ENCODE measurements at places on chromosomes 6 and 20.

GRCh38 chr20:60516442-60516841, 558.2 kb downstream of the CDH26 start:
- no peak for DNase-seq

GRCh38 chr6:158170656-158171081, 2.5 kb downstream of the GTF2H5 start:
- DNase-seq: peak; percentile 63

- no peak for DNase-seq
Observed at GRCh38 chr6:36141091-36141490, 10.8 kb downstream of the MAPK13 start.

DNA sequence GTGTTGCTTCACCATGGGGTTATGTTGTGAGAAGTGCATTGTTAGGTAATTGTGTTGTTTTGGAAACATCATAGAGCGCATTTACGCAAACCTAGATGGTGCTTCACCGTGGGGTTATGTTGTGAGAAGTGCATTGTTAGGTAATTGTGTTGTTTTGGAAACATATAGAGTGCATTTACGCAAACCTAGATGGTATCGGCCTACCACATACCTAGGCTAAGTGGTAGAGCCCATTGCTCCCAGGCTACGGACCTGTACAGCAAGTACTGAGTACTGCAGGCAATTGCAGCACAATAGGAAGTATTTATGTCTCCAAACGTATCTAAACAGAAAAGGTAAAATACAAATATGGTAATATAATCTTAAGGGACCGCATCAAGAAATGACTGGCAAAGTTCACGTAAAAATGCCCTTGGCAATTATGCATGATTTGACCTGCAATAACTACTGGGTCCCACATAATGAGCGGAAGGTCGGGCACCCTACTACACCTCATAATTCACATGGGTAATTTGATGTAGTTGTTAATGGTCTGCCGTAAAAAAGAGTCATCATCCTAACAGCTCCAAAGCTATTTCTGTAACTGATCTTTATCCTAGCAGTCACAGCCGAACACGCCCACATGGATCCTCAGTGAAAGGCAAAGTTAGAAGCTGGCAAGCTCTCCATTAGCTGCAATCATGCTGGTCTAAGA, 76.0 kb downstream of the RSPH3 start:
- DNase-seq: no peak

- DNase-seq: no peak
Observed at GRCh38 chr20:56628015-56628872, 862 bp upstream of the TFAP2C start.

GRCh38 chr6:44806656-44807055, 419.1 kb downstream of the CDC5L start:
- no peak for DNase-seq

GRCh38 chr6:161584051-161584450, 310.2 kb upstream of the AGPAT4 start:
- DNase-seq: no peak

DNA sequence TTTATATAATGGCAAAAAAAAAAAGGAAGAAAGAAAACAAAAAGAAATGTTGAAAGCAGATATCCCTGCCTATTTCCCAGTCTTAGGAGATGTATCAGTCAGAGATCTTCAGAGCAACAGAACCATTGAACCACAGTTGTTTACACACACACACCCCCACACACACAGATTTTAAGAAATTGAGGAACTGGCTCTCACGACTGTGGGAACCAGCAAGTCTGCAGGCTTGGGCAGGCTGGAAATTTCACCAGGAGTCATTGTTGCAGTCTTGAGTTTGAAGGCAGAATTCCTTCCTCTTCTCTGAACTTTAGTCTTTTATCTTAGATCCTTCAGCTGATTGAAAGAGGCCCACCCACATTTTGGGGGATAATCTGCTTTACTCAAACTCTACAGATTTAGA, 380.9 kb downstream of the CDKAL1 start:
- DNase-seq: no peak

DNA sequence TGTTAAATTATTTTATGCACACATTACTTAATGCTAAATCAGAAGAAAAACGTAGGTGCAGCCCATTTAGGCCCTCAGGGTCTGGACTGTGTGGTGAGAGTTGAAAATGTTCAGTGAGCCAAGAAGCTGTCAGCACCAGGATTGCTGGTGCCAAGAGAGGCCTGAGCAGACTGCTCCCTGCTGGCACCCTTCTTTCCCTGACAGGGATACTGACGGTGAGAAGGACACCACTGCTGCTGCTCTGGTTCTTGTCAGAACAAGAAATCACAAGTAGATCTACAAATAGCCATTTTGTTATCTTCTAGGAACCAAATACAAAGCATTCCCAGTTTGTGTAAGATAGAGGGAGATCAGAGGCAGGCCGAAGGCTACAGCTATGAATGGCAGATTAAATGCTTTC, 48.7 kb upstream of the CRISP1 start:
- DNase-seq: no peak

GRCh38 chr6:106167096-106167814, 81.1 kb downstream of the PRDM1 start:
- no peak for DNase-seq

- DNase-seq: no peak
Observed at GRCh38 chr20:63696628-63697356, at the start of gene TNFRSF6B. TNFRSF6B (plus strand) TSS chr20:63696652; CDS start chr20:63696768, 116 bp downstream.

DNA sequence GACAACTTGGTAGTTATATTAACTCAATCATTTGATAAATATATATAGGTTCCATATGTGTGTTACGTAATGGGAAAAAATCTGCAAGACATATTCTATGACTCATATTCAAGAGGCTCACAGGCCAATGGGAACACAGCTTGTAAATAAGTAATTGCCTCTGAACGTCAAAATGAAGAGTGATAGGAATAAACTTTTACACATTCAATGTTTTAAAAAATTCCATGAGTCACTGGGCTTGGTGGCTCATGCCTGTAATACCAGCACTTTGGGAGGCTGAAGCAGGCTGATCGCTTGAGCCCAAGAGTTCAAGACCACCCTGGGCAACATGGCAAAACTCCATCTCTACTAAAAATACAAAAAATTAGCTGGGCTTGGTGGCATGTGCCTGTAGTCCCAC, 209.4 kb upstream of the MCHR2 start:
- DNase-seq: peak; percentile 87

- no peak for DNase-seq
Observed at GRCh38 chr20:33092361-33092760, 12.9 kb downstream of the BPIFB4 start.

DNA sequence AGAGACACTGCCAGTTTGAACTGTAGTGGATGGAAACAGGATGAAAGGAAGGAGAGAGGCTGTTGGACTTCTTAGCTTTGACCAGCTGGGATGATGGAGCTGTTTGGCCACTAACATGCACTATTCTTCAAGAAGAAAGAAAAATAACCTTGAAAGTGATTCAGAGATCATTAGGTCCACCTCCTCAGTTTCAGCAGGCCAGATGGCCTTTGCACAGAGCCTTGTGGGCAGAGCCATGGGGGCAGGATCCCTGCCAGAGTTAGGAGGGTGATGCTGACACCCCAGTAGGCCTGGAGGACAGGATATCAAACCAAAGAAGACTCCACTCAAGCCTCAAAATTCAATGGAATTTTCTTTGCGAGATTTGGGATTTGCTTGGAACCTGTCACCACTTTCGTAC, 74.5 kb upstream of the TMEM181 start:
- DNase-seq: no peak

DNA sequence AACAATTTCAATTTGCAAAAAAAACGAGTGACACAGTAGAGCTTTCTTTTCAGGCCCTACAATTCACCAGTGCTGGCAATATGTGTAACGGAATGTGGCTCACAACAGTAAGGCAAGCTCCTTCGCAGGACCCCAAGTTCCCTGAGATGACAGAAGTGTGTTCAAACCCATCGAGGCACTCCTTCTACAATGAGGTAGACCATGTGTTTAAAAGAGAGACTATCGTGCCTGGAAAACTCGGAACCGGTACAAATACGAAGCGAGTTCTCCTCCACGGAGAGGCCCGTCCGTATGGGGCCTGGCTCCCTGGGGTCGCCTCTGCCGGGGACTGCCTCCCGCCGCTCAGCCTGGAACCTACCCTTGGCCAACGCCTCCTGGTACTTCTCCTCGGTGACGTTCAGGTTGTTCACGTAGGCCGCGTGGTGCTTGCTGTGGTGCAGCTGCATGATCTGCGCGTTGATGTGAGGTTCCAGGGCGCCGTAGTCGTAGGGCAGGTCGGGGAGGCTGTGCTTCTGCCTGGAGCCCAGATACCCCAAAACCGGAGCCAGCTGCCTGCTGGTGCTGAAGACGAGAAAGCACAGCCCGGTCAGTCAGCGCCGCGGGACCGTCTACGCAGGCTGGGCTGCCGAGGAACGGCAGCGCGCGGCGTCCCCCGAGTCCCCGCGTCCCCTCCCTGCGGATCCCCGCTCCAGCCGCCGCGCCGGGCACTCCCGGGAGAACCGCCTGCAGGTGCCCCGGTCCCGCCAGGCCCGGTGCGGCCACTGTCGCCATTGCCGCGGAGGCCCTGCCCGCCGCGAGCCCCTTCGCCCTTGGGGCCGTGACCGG, 526 bp downstream of the SOD2 start:
- DNase-seq: no peak

DNA sequence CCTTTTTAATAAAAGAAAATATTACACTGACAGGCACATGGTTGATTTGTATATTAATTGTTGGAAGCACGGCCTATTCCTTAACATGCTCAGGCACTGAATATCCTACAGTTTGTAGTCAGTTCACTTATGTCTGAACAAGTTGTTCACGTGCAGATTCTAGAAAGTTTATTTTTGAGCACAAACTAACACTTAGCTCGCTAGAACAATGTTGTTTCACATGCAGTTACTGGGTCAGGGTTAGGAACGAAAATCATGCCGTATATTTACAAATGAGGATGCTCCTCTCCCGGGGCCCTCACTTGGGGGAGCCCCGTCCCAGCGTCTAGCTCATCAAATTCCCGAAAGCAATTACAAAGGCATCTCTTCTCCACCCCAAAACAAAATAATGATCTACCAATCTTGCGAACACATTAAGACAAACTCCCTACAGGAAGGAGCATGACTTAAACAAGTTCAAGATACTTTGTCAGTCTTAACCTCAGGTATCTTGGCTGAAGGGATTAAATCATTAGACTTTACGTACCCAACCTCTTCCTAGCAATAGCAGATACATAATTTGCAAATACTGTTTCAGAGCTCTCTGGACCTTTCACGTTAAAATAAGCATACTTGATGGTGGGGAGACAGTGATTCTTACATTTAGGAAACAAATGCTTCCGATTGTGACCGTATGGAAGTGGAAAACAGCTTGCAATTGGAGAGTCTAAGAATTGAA, 1.5 kb downstream of the MAP7 start:
- DNase-seq: no peak

GRCh38 chr6:133235221-133235620, 5.9 kb upstream of the EYA4 start:
- DNase-seq: no peak

DNA sequence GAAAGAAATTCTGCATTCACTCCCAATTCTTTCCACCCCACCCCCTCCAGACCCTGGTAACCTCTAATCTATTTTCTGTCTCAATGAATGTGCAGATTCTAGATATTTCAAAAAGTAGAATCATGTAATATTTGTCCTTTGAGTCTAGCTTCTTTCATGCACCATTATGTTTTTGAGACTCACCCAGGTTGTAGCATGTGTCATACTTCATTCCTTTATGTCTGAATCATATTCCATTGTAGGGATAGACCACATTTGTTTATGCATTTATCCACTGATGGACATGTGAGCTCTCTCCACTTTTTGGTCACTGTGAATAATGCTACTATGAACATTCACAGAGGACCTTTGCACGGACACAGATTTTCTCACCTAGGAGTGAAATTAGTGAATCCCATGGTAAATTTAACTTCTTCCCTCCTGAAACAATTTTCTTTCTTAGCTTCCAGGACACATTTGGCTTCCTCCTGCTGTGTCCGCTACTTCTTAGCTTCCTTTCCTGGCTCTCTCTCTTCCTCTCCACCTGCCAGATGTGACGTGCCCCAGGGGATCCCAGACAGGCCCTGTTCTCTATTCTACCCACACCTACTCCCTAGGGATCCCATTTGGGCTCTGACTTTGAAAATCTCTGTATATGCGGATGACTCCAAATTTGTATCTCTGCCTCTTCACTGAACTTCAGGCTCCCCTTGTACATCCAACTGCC, 24.1 kb upstream of the ARFGEF2 start:
- DNase-seq: peak; percentile 47

DNA sequence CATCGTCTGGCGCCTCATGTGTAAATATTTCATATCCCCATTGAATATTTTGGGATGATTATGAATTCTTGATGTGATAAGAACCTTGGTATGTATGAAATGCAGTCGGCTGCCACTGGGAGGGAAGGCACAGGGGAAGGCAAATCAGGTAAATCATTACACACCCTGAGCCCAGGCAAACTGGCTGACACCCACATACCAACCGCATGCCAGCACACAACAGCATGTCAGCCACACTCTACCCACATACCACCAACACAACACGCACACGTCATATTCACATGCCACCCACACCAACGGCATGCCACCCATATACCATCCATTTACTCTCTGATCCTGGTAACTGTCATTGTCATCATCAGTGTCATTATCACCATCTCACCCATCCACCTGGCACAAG, 28.3 kb upstream of the MDGA1 start:
- no peak for DNase-seq

DNA sequence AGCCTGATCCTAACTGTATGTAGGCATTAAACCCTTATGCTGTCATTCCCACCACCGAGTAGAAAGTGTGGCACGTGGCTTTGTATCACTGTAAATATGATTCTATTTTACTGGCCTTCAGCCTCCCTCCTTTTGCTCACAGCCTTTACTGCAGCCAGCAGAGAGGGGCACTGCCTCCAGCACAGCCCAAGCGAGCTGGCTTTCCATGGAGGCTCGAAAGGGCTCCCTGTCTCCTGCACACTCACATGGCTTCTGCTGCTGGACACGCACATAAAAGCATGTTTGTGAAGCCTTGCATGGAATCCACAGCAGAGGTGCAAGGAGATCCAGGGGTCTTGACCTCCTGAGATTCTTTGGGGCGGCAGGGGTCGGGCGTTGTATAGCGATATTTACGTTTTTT, 51.3 kb downstream of the RNASET2 start:
- no peak for DNase-seq

DNA sequence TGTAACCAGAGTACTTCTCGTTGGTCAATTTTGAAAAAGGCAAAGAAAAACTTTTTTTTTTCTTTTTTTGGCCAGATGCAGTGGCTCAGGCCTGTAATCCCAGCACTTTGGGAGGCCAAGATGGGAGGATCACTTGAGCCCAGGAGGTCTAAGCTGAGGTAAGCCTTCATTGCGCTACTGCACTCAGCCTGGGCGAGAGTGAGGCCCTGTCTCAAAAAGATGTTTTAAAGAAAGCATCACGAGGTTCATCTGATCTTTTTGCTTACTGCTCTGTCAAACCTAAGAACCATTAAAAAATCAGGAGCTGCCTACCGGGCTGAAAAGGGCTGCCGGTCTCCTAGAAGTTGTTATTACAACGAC, 607 bp downstream of the LYRM2 start:
- no peak for DNase-seq

DNA sequence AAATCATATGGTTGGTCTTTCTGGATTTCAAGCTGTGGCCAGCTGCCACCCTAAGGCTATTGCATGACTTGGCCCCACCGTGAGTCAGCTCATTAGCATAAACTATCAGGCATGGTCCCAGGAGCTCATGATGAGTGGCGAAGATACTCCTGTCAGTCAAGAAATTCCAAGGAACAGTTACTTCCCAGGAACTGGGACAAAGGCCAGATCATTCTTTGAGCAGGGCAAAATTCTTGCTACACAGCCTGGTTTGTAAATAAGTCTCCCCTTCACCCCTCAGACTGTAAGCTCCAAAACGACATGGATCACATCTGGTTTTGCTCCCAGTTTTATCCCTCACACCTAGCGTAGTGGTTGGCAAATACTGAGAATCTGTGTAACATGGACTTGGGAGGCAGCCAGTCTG, 33.0 kb upstream of the KIAA1586 start:
- peak; percentile 30 for DNase-seq

- DNase-seq: no peak
Observed at GRCh38 chr6:63774961-63775360, 139.4 kb downstream of the PHF3 start.

Data from AG04450 (cell line).